ENCODE measurements at places on chromosomes 16 and 17.

GRCh38 chr16:22370038-22370820, 4.2 kb downstream of the CDR2 start:
- DNase-seq: no peak

- DNase-seq: peak; percentile 58
Measured at GRCh38 chr16:67248401-67249177, at the start of gene SLC9A5. TSS of gene SLC9A5 (plus strand) at chr16:67248979. CDS start at chr16:67249015, 36 bp downstream.

GRCh38 chr16:23862556-23862955, 26.8 kb downstream of the PRKCB start:
- DNase-seq: no peak

DNA sequence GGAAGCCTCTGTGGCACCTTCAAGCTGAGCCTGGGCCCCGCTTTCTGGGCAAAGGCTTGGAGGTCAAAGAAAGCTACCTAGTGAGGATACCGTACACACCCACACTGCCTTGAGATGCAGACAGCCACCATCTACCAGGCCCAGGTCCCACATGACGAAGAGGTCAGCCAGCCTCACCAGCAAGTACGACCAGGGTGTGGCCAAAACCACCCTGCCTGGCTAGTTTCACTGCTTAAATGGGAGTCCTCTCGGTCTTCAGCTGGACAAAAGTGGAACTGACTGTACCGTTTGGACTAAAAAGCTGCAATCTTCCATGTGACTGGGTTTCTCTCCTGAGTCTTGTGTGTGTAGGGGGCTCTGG, 21.6 kb downstream of the VASN start:
- peak; percentile 47 for DNase-seq

GRCh38 chr16:12527071-12527470, 276.6 kb downstream of the CPPED1 start:
- no peak for DNase-seq

GRCh38 chr16:78552716-78553115, 453.3 kb downstream of the WWOX start:
- DNase-seq: no peak

Measured in femur (tissue), 1 donor.